ENCODE measurements at places on chromosomes 3 and 15.

DNA sequence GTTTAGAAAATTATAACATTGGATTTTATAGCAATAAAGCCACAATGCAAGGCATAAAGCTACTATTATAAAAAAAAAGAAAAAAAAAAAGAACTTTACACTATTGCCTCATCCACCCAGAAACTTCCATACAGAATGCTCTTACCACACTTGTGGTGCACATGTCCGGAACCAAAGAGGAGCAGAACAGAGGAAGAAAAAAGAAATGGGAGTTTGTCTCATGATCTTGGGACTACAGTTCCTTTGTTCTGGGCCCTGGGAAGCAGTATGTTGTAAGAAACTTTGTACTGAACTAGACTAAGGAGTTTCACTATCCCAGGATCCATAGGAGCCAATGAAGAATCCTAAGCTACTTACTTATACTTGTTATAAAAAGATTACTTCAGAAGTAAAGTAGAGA lies 36.1 kb downstream of the FMN1 start:
- no peak for DNase-seq

- no peak for DNase-seq
Measured at GRCh38 chr15:80028937-80029336, 30.5 kb upstream of the ZFAND6 start.

GRCh38 chr3:24835510-24835909 lies 340.9 kb upstream of the THRB start:
- no peak for DNase-seq

DNA sequence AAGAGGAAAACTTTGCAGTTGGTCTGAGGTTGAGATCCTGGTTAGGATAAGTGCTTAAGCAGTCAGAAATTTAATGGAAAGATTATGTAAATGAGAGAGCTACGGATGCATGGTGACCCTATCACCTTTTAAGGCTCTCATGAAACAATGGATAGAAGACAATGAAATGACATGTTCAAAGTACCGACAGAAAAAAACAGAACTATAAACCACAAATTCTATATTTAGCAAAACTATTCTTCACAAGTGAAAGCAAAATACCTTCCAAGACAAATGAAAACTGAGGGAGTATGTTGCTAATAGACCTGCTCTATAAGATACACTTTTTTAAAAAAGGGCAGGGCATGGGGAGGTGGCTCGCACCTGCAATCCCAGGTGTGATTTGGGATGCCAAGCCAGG lies 32.2 kb downstream of the DNAAF4 start:
- DNase-seq = no peak

DNA sequence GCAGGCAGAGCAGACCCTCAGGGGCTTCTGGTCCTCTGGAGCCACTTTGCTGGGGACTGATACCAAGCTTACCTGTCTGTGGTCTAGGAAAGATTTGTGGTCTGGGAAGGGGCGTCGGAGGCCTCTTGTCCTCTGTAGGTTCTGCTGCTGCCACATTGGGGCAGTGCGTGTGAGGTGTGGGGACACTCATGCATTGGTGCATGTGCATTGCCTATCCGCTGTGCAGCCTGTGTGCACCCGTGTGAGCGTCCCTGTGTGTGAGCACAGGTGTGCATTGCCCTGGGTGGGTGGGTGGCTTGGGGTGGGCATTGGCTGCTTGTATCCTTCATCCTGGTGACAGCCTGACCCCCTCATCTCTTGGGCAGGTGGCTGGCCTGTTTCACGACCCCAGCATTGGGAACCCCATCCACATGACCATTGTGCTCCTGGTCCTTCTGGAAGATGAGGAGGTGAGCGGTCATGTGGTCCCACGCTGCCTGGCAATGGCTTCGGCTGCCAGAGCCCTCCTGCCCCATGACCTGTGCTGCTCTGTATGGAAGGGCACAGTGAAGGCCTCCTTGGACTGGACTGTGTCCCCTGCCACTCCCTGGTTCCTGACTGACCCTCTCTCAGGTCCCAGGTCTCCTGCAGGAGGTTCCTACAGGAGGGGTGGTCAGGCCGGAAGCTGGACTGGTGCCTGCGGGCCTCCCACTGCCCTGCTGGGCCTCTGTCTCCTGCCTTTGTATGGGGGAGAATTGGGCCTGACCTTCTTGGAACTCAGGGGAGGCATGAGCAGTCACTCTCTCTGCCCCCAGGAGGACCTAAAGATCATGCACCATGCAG lies 41.5 kb downstream of the SAXO2 start:
- DNase-seq = no peak

DNA sequence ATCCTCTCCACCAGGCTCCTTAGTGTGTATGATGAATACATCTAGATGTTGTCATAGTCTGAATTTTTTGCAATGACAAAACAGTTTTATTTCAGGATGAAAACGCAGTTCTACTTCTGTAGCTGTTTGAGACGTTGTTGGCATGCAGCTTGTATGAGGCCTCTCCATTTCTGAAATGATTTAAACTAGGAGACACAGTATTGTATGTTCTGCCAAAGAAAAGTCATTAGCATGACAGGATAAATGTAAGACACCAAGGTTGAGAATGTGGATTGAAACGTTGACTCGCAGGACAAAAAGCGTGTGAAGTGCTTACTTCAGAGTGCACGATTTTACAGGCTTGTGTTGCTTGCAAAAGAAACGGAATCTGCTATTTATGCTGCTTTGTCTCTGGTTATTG lies 35.3 kb downstream of the ABHD17C start:
- no peak for DNase-seq

All from iPS DF 19.7 (cell line).